IMR-90 (cell line): ENCODE measurements at places on chromosomes 2 and 18. TPM values are rescaled to one million over a fixed set of nuclear protein-coding genes. Genes with fewer than 3 reads are reported as not detected.

RTP5 gene
- total RNA-seq: not detected in 2 replicates

POLR1A gene
- total RNA-seq: 27.4 and 27.8 TPM in 2 replicates

CROCC2 gene
- not detected in 2 replicates for total RNA-seq

POLE4 gene
- 9.0 and 16.7 TPM in 2 replicates for total RNA-seq

SPR gene
- total RNA-seq: 15.8 and 17.4 TPM in 2 replicates

SMYD1 gene
- not detected in 2 replicates for total RNA-seq

BMPR2 gene
- 30.1 and 34.7 TPM in 2 replicates for total RNA-seq

MEIS1 gene
- total RNA-seq: 157 and 209 TPM in 2 replicates

DUSP11 gene
- 25.6 and 28.6 TPM in 2 replicates for total RNA-seq

BOK gene
- 13.3 and 15.8 TPM in 2 replicates for total RNA-seq

RGPD4 gene
- total RNA-seq: not detected in 2 replicates

GTF2A1L gene
- total RNA-seq: not detected in 2 replicates

RIT2 gene
- total RNA-seq: not detected in 2 replicates

RAPGEF4 gene
- total RNA-seq: 3.2 and 3.6 TPM in 2 replicates

PSD4 gene
- total RNA-seq: 0.28 and 0.36 TPM in 2 replicates

DCC gene
- 0.54 and 0.83 TPM in 2 replicates for total RNA-seq

NYAP2 gene
- total RNA-seq: not detected in 2 replicates

ACVR1 gene
- total RNA-seq: 21.1 and 24.2 TPM in 2 replicates

CNRIP1 gene
- 23.3 and 25.6 TPM in 2 replicates for total RNA-seq

MERTK gene
- 0.28 and 0.36 TPM in 2 replicates for total RNA-seq

ITPRIPL1 gene
- 1.1 and 1.4 TPM in 2 replicates for total RNA-seq

FABP1 gene
- total RNA-seq: not detected in 2 replicates

AFF3 gene
- 13.9 and 14.3 TPM in 2 replicates for total RNA-seq

ALK gene
- total RNA-seq: not detected in 2 replicates

MPP4 gene
- 11.1 and 14.9 TPM in 2 replicates for total RNA-seq

SLC35G4 gene
- total RNA-seq: not detected in 2 replicates

LIMS3 gene
- total RNA-seq: 4.4 and 12.7 TPM in 2 replicates

NT5C1B gene
- total RNA-seq: not detected in 2 replicates

TLX2 gene
- total RNA-seq: not detected in 2 replicates

SLC25A12 gene
- total RNA-seq: 17.6 and 23.6 TPM in 2 replicates

COLEC12 gene
- total RNA-seq: 1.7 and 2.3 TPM in 2 replicates

COBLL1 gene
- total RNA-seq: 1.1 and 2.2 TPM in 2 replicates

FAM228A gene
- total RNA-seq: not detected in 2 replicates

BOLL gene
- total RNA-seq: not detected in 2 replicates

LRRC30 gene
- not detected in 2 replicates for total RNA-seq

CFAP210 gene
- total RNA-seq: not detected in 2 replicates

GREB1 gene
- not detected in 2 replicates for total RNA-seq

QPCT gene
- 2.2 TPM in 2 replicates for total RNA-seq

AQP4 gene
- not detected in 2 replicates for total RNA-seq

CYP27C1 gene
- not detected in 2 replicates for total RNA-seq

KCNJ3 gene
- not detected in 2 replicates for total RNA-seq

NPPC gene
- 0.28 and 0.36 TPM in 2 replicates for total RNA-seq
